SJSA1 (cell line): ENCODE measurements at places on chromosomes 5 and 9. TPM values are rescaled to one million over a fixed set of nuclear protein-coding genes. Genes with fewer than 3 reads are reported as not detected.

Gene PCDHGB2
- total RNA-seq = 3.8 TPM in 1 of 2 replicates, not detected in the other

Gene PCDHA5
- total RNA-seq = not detected in 2 replicates

Gene PRDM9
- total RNA-seq = not detected in 2 replicates

Gene NAIF1
- total RNA-seq = 12.4 and 30.0 TPM in 2 replicates

Gene CTSV
- 0.05 TPM in 1 of 2 replicates, not detected in the other for total RNA-seq

Gene SPAG8
- total RNA-seq = 0.13 TPM in 1 of 2 replicates, not detected in the other

DNA sequence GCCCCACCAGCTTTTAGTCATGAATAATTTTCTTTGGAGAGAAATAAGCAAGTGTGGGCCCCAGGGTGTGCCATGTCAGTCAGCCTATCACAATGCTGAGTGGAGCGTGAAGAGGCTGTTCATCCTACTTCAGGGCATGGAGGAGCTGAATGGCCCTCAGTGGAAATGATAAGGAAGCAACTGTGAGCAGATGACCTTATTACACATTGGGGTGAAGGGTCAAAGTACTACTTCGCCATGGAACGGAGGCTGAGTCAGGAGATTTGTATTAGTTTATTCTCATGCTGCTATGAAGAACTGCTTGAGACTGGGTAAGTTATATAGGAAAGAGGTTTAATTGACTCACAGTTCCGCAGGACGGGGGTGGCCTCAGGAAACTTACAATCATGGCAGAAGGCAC, 231.0 kb upstream of the ADAMTS16 start:
- no peak for DNase-seq

GRCh38 chr5:58477760-58478376, 13.4 kb upstream of the GAPT start:
- DNase-seq = no peak

- no peak for DNase-seq
Measured at GRCh38 chr5:123444016-123444415, 20.8 kb upstream of the CEP120 start.

- no peak for DNase-seq
Measured at GRCh38 chr5:80172067-80172695, 83.7 kb downstream of the SERINC5 start.

DNA sequence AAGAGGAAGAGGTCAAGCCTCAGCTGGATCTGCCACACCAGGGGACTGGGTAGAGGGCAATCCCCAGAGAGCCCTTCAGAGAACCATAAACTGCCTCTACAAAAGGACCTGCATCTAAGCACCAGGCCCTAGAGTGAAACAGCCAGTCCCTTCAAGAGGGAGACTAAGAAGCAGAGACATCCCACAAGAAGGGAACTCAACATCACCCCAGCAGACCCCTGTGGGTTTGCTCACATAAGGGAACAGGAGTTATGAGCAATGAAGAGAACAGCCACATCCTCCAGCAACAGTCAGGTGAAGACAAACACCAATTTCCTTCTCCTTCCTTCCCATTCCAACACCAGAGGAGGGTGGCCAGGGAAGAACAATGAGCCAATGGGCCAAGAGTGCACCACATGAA, 48.9 kb downstream of the TNFSF15 start:
- DNase-seq = no peak

GRCh38 chr9:18485714-18486113, 11.8 kb downstream of the ADAMTSL1 start:
- DNase-seq = no peak

DNA sequence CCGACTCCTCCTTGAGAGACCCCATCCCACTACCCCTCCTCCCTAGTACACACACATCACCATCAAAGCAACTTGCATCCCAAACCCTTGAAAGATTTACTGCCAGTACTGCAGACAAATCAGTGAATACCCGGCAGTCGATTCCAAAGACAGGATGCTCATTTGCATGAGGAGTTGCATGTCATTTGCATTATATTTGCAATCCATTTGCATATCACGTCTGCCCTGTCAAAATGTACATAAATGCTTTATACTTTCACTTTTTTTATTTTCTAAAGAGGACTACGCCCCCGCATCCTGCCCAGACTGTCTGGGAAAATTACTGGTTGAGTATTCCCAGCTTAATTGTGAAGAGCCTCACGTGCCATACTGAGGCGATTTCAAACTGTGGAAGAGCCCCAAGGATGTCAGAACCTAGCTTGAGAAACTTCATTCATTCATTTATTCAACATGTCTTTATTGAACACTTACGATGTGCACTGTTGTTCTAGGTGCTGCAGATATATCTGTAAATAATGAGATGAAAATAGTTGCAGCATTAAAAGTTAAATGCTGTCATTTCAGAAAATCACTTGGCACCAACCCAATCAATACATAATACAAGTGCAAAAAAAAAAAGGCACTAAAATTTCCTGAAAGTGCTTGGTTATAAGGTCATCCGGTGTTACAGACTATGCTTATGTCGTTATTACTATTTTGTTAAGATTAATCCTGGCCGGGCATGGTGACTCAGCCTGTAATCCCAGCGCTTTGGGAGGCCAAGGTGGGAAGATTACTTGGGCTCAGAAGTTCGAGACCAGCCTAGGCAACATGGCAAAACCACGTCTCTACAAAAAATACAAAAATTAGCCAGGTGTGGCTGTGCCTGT, 17.2 kb upstream of the SIL1 start:
- DNase-seq = no peak

DNA sequence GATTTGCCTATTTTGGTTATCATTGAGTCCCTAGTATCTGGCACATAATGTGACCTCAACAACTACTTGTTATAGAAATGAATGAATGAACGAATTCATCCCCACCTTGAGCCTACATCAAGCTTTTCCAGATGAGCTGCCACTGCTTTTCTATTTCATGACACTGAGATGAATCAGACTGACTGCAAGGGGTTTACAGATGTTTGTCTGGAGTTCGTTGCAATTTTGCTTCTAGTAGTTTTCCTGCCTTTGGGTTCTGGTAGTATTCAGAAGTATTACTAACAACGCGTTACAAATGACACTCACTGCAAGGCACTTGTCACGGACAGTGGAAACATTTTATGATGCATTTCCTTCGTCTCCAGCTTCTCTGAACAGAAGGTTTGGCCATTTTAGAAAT, 222.3 kb downstream of the CD180 start:
- no peak for DNase-seq

DNA sequence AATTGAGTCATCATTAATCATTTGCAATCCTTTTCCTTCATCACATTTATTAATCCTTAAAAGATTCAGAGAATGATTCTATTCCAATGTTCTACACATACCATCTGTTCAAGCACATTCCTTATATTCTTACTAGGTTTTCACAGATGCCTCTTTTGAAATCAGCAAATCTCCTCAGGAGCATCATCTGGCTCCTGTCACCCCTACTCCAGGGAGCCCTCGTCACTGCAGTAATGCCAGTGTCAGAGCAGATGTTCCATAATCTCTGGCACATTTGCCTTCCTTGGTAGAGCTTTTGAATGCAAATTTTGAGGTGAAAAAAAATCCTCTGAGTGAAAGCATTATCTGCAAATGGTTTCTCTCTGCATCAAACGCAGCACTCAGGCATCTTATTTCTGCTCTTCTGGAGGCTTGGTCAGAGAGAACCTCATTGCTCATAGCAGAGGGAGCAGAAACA, 7.6 kb upstream of the KCNV2 start:
- DNase-seq = no peak

DNA sequence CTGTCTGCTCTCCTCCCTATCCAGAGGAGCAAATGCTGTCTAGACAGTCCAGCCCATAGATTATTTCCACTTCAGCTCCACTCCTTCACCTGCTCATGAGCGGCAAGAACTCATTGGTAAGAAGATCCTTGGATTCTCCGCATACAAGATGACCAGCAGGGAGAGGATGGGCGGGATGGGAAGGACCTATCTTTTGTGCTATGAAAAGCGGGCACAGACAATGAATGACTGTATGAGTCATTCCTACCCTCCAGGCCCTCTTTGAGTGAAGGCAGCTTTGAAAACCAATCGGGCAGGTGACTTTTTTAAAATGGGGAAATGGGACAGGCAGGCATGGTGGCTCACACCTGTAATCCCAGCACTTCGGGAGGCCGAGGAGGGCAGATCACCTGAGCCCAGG, 49.4 kb downstream of the SMIM23 start:
- DNase-seq = no peak
